ENCODE measurements at places on chromosomes 13 and 19.

DNA sequence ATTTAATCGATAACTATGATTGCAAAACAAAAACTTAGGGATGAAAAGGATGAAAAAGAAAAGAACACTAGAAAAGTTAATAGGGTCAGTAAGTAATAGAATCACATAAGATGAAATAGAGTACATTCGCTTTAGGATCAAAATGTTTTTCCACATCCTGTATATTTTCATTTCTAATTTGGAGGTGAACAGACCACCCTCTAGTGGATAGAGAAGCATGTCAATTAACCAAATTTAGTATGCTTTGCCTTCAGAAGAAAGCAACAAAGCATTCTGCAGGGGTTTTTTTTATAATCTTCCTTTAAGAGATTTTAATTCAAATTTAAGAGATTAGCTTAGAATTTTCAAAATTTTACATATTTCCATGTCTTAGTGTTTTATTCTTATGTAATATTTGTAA lies 611.0 kb upstream of the SGCG start:
- no peak for DNase-seq

DNA sequence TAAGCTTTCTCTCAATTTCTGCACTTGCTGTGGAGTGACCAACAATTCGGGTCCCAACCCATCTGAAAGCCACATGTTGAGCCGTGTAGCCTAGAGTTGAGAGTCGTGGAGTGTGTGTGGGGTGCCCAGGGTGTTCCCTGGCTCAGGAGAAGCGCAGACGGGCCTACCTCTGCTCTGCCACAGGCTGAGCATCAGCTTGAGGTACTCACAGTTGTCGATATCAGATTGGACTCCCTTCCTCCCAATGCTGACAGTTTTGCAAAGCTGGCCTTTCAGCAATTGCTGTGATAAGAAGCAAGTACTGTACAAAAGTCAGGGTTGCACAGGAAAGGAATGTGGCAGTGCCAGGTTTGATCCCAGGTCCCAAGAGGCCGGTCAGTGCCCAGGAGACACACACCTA lies 133.4 kb upstream of the SPACA7 start:
- no peak for DNase-seq

DNA sequence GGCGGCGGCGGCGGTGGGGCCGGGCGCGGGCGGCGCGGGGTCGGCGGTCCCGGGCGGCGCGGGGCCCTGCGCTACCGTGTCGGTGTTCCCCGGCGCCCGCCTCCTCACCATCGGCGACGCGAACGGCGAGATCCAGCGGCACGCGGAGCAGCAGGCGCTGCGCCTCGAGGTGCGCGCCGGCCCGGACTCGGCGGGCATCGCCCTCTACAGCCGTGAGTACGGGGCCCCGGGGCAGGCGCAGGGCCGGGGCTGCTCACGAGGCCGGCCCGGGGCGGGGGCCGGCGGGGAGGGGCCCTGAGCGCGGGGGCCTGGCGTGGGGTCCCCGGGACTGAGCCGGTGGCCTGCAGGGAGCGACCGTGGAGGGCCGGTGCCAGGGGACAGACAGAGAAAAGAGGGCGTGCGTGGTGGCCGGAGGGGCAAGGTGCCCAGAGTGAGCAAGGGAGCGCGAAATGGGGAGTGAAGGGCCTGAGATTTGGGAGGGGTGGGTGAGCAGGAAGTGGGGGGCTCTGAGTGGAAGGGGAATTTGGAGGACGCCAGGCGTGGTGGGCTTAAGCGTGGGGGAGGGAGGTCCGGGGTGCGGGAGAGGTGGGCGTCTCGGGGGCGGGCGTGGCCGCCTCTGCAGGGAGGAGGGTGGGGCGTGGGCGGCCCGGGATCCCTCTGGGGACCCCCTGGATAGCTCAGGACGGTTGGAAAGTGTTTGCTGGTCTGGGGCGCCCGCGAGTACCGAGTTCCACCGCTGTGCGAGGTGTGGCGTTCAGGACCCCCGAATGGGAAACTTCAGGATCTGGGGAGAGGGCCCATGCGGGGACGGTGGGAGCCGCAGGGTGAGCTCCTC lies 575 bp downstream of the CARM1 start:
- peak; percentile 7 for DNase-seq

- DNase-seq, result no peak
These were observed 11.3 kb downstream of the DCUN1D2 start for GRCh38 chr13:113479179-113479578.

GRCh38 chr13:21039097-21039800 lies 22.1 kb downstream of the LATS2 start:
- DNase-seq, result no peak

Data from T-helper 22 cell (primary cell).